ENCODE measurements at places on chromosomes 7 and 10. TPM values are rescaled to one million over a fixed set of nuclear protein-coding genes. Genes with fewer than 3 reads are reported as not detected.

The CCZ1 gene
- 8.2 TPM for total RNA-seq

The MMD2 gene
- not detected for total RNA-seq

The ZNF425 gene
- total RNA-seq: not detected

The OR2A1 gene
- not detected for total RNA-seq

The BBS9 gene
- 23.3 TPM for total RNA-seq

The VWDE gene
- not detected for total RNA-seq

The NPFFR1 gene
- not detected for total RNA-seq

The LRGUK gene
- not detected for total RNA-seq

The PSMC2 gene
- total RNA-seq: 45.8 TPM

The ADCYAP1R1 gene
- total RNA-seq: 7.8 TPM

- H3K4me1 ChIP-seq: no peaks in the 10 kb centered on the region
- DNase-seq: no peak
- H3K27ac ChIP-seq: no peak overlapping the region
- no peaks in the 10 kb centered on the region for H3K27me3 ChIP-seq
Measured at GRCh38 chr10:17910125-17910789, 41.5 kb upstream of the SLC39A12 start.

DNA sequence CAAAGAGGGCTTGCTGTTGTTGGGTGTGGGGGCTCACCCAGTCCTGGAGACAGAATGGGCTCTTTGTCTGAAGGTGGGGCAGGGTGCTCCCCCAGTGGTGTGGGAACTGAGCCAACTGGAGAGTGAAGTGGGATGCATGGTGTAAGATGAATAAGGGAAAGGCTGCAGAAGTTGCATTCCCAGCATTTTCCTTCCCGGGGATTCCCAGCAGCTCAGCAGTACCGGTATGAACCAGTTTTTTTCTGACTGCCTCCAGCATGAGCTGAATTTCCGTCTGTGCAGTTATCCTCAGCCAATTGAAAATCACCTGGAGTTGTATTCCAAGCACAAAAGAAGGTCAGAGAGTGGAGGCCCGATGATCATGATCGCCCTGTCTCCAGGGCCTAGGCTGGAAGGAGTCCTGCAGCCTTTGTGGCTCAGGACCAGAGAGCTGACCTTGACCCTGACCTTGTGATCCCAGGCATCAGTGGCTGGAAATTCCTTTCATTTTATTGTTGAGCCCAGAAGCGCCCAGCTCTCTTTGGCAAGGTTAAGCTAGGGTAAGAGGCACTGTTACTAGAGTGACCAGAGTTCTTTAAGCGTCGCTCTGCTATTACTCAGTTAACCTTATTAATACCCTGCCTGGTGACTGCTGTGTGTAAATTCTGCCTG is 33.4 kb downstream of the OGDH start:
- peak overlapping the region; percentile 88 for H3K27ac ChIP-seq
- no peaks in the 10 kb centered on the region for H3K27me3 ChIP-seq
- no peaks in the 10 kb centered on the region for H3K36me3 ChIP-seq
- H3K4me1 ChIP-seq: peaks cover 18% of the 10 kb centered on the region
- no peak overlapping the region for H3K4me3 ChIP-seq

GRCh38 chr7:2924866-2925840 is 81.0 kb upstream of the GNA12 start:
- H3K4me3 ChIP-seq: no peak overlapping the region
- no peak overlapping the region for H3K27ac ChIP-seq
- H3K36me3 ChIP-seq: no peaks in the 10 kb centered on the region

DNA sequence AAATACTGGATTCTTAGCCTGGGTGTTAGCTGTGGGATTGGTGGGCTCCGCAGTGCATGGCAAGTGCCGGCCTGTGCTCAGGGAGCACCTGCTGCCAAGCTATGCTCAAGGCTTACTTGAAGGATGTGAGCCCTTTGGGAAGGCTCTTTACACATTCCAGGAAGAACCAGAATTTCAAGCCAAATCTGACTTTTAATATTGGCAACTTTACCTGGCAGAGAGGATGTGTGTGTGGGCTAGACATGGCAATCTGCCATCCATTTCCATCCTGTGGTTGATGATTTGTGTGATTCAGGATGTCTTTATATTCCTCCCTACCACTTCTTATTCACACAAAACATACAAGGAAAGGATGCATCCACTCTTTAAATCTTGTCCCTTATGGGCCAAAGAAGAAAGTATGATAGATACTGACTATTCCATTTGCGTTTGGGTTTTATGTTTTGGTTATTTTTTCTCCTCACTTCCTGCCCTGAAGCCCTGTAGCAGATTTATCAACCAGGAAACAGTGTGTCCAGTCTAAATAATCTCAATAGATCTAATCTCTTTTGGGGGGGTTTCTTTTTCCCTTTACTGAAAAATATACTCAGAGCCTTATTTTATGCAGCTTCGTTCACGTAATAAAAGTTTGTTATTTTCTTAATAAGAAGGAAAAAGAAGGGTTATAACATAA is 247.1 kb downstream of the COBL start:
- H3K36me3 ChIP-seq: no peaks in the 10 kb centered on the region
- no peaks in the 10 kb centered on the region for H3K27me3 ChIP-seq
- H3K4me1 ChIP-seq: no peaks in the 10 kb centered on the region
- DNase-seq: no peak
- no peak overlapping the region for H3K27ac ChIP-seq
- no peak overlapping the region for H3K4me3 ChIP-seq

GRCh38 chr10:116269619-116270018 is 3.4 kb downstream of the GFRA1 start:
- H3K4me1 ChIP-seq: peaks cover 6% of the 10 kb centered on the region
- no peaks in the 10 kb centered on the region for H3K27me3 ChIP-seq
- DNase-seq: no peak
- H3K4me3 ChIP-seq: no peak overlapping the region

- no peaks in the 10 kb centered on the region for H3K27me3 ChIP-seq
- DNase-seq: no peak
- no peak overlapping the region for H3K4me3 ChIP-seq
- H3K36me3 ChIP-seq: peaks cover 41% of the 10 kb centered on the region
- no peaks in the 10 kb centered on the region for H3K4me1 ChIP-seq
- no peak overlapping the region for H3K27ac ChIP-seq
Measured at GRCh38 chr7:103336761-103337160, 7.8 kb downstream of the DNAJC2 start.

DNA sequence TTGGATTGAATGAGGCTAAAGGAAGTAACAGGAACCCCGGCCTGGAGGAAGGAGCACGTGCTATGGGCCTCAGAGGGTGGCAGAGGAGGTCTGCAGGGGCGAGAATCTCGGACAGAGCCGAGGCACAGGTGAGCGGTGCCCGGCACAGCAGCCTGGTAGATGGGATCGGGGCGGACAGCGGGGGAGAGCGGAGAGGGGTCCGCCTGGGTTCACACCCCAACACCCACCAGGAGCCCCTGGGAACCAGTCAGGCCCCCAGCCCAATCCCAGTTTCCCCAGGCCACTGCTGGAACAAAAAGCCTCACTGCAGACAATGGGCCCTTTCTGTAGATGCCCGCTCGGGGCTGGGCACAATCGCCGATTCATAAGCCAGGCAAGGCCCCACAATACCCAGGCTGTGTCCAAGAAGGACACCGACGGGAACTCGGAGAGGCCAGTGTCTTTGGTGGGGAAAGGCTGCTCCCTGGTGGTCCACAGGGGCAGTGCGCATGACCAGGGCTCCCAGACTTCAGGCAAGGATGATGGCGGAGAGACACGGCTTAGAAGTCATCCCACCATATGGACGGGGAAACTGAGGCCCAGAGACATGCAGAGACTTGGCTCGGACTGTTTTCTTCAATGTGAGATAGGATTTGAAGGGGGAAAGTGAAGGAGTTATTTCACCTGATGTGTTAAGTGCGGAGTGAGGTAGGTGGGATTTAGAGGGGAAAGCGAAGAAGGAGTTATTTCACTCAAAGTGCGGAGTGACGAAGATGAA is 106.9 kb upstream of the GPR26 start:
- no peaks in the 10 kb centered on the region for H3K36me3 ChIP-seq
- no peaks in the 10 kb centered on the region for H3K27me3 ChIP-seq
- no peak overlapping the region for H3K27ac ChIP-seq
- H3K4me3 ChIP-seq: no peak overlapping the region
- no peaks in the 10 kb centered on the region for H3K4me1 ChIP-seq

GRCh38 chr7:64114791-64115190 is 69.6 kb downstream of the ZNF727 start:
- DNase-seq: no peak
- no peaks in the 10 kb centered on the region for H3K4me1 ChIP-seq
- no peaks in the 10 kb centered on the region for H3K36me3 ChIP-seq
- H3K27ac ChIP-seq: no peak overlapping the region
- no peak overlapping the region for H3K4me3 ChIP-seq

GRCh38 chr7:116271161-116271913 is 61.0 kb downstream of the TES start:
- H3K36me3 ChIP-seq: no peaks in the 10 kb centered on the region
- H3K27ac ChIP-seq: peak overlapping the region; percentile 69
- DNase-seq: no peak
- H3K4me3 ChIP-seq: peak overlapping the region; percentile 11

- no peaks in the 10 kb centered on the region for H3K4me1 ChIP-seq
- DNase-seq: no peak
- H3K36me3 ChIP-seq: no peaks in the 10 kb centered on the region
- no peaks in the 10 kb centered on the region for H3K27me3 ChIP-seq
- H3K27ac ChIP-seq: no peak overlapping the region
- H3K4me3 ChIP-seq: no peak overlapping the region
Measured at GRCh38 chr10:80526742-80527141, 11.0 kb upstream of the SH2D4B start.

GRCh38 chr10:78072504-78072903 is 38.8 kb downstream of the RPS24 start:
- H3K36me3 ChIP-seq: no peaks in the 10 kb centered on the region
- H3K27ac ChIP-seq: no peak overlapping the region
- H3K4me3 ChIP-seq: no peak overlapping the region
- no peak for DNase-seq
- no peaks in the 10 kb centered on the region for H3K4me1 ChIP-seq

DNA sequence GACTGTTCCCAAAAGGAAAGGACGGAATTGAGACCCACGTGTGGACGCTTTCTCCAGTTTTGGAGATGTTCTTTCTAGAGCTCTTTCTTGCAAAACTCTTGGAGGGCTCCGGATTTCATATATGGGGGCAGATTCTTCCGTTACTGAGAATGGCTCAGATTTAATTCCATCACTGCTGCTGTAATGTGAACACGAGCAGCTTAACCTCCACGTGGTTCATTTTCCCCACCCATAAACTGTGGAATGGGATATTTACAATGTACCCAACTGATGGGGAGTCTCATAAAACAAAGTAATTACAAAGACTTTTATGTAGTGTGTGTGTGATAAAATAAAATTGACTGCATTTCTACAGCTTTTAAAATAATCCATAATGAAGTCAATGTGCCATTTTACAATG is 15.1 kb upstream of the MSRB2 start:
- H3K27ac ChIP-seq: no peak overlapping the region
- H3K4me3 ChIP-seq: no peak overlapping the region
- DNase-seq: no peak
- no peaks in the 10 kb centered on the region for H3K4me1 ChIP-seq
- no peaks in the 10 kb centered on the region for H3K27me3 ChIP-seq

DNA sequence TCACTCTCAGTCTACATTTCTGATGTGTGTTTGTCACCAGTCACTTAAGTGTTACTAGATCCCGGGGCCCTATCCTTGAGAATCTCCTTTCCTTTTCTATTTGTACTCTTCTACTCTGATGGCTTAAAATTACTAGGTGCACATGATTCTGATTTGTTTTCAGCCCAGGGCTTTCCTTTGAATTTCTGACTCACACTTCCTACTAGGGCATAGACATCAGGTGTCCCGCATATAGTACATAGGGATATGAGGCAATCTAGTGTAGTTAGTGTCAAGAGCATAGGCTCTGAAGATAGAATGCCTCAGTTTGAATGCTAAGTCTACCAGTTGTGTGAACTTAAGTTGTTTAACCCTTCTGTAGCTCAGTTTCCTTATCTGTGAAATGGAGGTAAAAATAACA is 49.4 kb upstream of the LRRN3 start:
- H3K36me3 ChIP-seq: no peaks in the 10 kb centered on the region
- H3K4me3 ChIP-seq: no peak overlapping the region
- no peaks in the 10 kb centered on the region for H3K27me3 ChIP-seq
- no peak overlapping the region for H3K27ac ChIP-seq

GRCh38 chr10:118997379-118997778 is 32.1 kb upstream of the NANOS1 start:
- no peak overlapping the region for H3K27ac ChIP-seq
- H3K36me3 ChIP-seq: no peaks in the 10 kb centered on the region
- no peaks in the 10 kb centered on the region for H3K27me3 ChIP-seq
- H3K4me1 ChIP-seq: no peaks in the 10 kb centered on the region
- H3K4me3 ChIP-seq: no peak overlapping the region

GRCh38 chr10:124069341-124070264 is 23.8 kb downstream of the CHST15 start:
- H3K4me1 ChIP-seq: peaks cover 15% of the 10 kb centered on the region
- no peak overlapping the region for H3K4me3 ChIP-seq
- no peaks in the 10 kb centered on the region for H3K36me3 ChIP-seq
- H3K27me3 ChIP-seq: no peaks in the 10 kb centered on the region

DNA sequence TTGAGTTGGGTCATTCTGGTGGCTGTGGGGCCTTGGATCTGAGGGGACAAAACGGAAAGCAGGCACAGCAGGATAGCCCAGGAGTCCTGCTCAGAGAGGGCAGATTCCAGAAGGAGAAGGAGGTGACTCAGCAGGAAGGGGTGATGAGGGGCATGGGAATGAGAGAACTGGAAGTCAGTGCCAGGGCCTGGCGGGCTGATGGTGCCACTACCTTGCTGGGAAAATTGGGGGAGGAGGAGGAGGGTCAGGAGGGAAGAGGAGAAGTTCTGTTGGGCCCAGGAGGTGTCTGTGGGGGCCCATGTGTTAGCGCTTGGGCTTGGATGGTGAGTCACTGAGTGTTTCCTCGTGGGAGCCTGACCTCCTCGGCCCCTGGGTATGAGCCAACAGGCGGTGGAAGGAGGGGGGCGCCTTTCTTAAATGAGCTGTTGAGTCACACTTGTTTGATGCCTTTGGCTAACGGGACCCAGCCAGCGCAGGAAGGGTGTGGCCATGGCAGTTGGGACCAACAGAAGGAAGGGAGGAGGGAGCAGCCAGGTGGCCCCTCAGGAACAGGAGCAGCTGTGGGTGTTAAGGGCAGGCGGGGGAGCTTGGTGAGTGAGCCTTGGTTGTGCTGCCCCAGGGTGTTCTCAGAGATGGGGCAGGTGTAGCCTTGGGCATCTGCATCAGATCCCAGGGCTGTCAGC is 130.0 kb upstream of the BTBD16 start:
- H3K27ac ChIP-seq: peak overlapping the region; percentile 95
- peak; percentile 94 for DNase-seq
- no peaks in the 10 kb centered on the region for H3K27me3 ChIP-seq
- peak overlapping the region; percentile 1 for H3K4me3 ChIP-seq
- H3K36me3 ChIP-seq: no peaks in the 10 kb centered on the region
- H3K4me1 ChIP-seq: peaks cover 28% of the 10 kb centered on the region

Data from ascending aorta (tissue), 2 donors.